Sigmoid colon (tissue), 7 donors: ENCODE measurements at places on chromosomes 16 and 17. TPM values are rescaled to one million over a fixed set of nuclear protein-coding genes. Genes with fewer than 3 reads are reported as not detected.

The STAT5A gene
- 39.2 TPM for polyA plus RNA-seq

The MYH11 gene
- 262 TPM for polyA plus RNA-seq

The MT1M gene
- 12.5 TPM for polyA plus RNA-seq

The MAP2K4 gene
- 15.6 TPM for polyA plus RNA-seq

The KRT39 gene
- polyA plus RNA-seq = not detected

The HCRT gene
- polyA plus RNA-seq = not detected

The TBC1D3C gene
- 3.0 TPM for polyA plus RNA-seq

The KRTAP4-3 gene
- not detected for polyA plus RNA-seq

The KCNJ12 gene
- polyA plus RNA-seq = 0.60 TPM

The ARHGAP23 gene
- 9.8 TPM for polyA plus RNA-seq

The ALOX12 gene
- not detected for polyA plus RNA-seq

The CCL1 gene
- polyA plus RNA-seq = not detected

The CD300E gene
- polyA plus RNA-seq = under 0.01 TPM

The GNG13 gene
- polyA plus RNA-seq = 0.92 TPM

The OXLD1 gene
- polyA plus RNA-seq = 54.1 TPM

The SSH2 gene
- 30.6 TPM for polyA plus RNA-seq

The CMTM2 gene
- polyA plus RNA-seq = not detected

The SPATA2L gene
- 17.6 TPM for polyA plus RNA-seq

The MATCAP1 gene
- polyA plus RNA-seq = 3.0 TPM

The CPNE7 gene
- polyA plus RNA-seq = 3.3 TPM

The OR3A2 gene
- polyA plus RNA-seq = not detected

The ABCC11 gene
- not detected for polyA plus RNA-seq

The SLC16A6 gene
- 2.1 TPM for polyA plus RNA-seq

The TBC1D26 gene
- polyA plus RNA-seq = not detected

The SGCA gene
- 2.5 TPM for polyA plus RNA-seq

The ABCA6 gene
- polyA plus RNA-seq = 9.0 TPM

The CCL4L2 gene
- polyA plus RNA-seq = 6.0 TPM

The TNFSF12 gene
- 18.0 TPM for polyA plus RNA-seq

The EPX gene
- not detected for polyA plus RNA-seq
